ENCODE measurements at places on chromosomes 5 and 9.

GRCh38 chr5:127995556-127995955, 88.0 kb upstream of the SLC12A2 start:
- DNase-seq, result no peak
- no peak overlapping the region for H3K27ac ChIP-seq
- H3K27me3 ChIP-seq, result no peaks in the 10 kb centered on the region

GRCh38 chr9:134378901-134379338, 52.7 kb downstream of the RXRA start:
- H3K36me3 ChIP-seq, result no peaks in the 10 kb centered on the region
- no peak overlapping the region for H3K4me3 ChIP-seq
- H3K27ac ChIP-seq, result peak overlapping the region; percentile 58
- no peaks in the 10 kb centered on the region for H3K27me3 ChIP-seq

- H3K27ac ChIP-seq, result peak overlapping the region; percentile 59
- H3K27me3 ChIP-seq, result no peaks in the 10 kb centered on the region
- peak overlapping the region; percentile 8 for H3K4me3 ChIP-seq
- H3K36me3 ChIP-seq, result no peaks in the 10 kb centered on the region
- peaks cover 2% of the 10 kb centered on the region for H3K4me1 ChIP-seq
- no peak for DNase-seq
Measured at GRCh38 chr9:68832861-68833518, 128.0 kb downstream of the PIP5K1B start.

- H3K4me1 ChIP-seq, result peaks cover 8% of the 10 kb centered on the region
- DNase-seq, result no peak
Measured at GRCh38 chr9:972501-973294, 3.8 kb upstream of the DMRT3 start.

GRCh38 chr5:68720884-68721610, 372.8 kb upstream of the SLC30A5 start:
- H3K4me3 ChIP-seq, result no peak overlapping the region
- H3K36me3 ChIP-seq, result no peaks in the 10 kb centered on the region
- no peak for DNase-seq
- H3K27me3 ChIP-seq, result no peaks in the 10 kb centered on the region
- no peak overlapping the region for H3K27ac ChIP-seq

DNA sequence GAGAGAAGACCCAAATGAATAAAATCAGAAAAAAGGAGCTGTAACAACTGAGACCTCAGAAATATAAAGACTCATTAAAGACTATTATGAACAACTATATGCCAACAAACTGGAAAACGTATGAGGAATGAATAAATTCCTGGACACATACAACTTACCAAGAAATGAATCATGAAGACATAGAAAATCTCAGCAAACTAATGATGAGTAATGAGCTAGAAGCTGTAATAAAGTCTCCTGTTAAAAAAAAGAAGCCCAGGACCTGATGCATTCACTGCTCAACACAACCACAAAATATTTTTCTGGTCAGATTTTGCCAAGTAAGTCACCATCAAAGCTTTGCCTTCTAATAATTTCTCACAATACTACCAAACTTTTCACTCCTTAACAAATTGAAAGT, 666.7 kb downstream of the LRRC70 start:
- no peaks in the 10 kb centered on the region for H3K27me3 ChIP-seq
- no peaks in the 10 kb centered on the region for H3K4me1 ChIP-seq

All from ascending aorta (tissue), 2 donors.